Right atrium auricular region (tissue), 2 donors: ENCODE measurements at places on chromosomes 3 and 15. TPM values are rescaled to one million over a fixed set of nuclear protein-coding genes. Genes with fewer than 3 reads are reported as not detected.

- DNase-seq, result no peak
Measured at GRCh38 chr15:47754312-47754711, 37.0 kb downstream of the SEMA6D start.

Gene LRRIQ4
- total RNA-seq, result not detected

DNA sequence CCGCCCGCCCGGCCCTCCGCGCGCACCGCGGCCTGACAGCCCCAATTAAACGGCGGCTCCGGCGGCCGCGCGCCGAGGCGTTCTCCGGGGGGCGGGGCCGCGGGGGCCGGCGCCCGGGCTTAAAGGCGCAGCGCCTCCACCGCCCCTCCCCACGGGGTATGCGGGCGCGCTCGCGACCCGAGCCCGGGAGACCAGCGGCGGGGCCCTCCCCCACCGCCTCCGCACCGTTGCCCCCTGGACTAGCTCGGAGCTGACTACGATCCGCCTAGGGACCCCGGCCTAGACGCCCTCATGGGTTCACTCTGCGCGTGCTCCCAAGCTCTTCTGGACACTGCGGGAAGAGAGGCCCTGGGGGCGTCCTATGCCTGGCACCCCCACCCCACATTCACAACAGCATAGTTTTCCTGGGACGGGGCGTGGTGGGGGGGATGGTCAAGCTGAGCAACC lies at the start of gene DUSP7:
DUSP7 (minus strand) TSS at position 51 of the 447 bp plus-strand sequence. CDS start 205 bp downstream, outside the sequence.
- H3K4me1 ChIP-seq, result no peaks in the 10 kb centered on the region
- peak within 1 kb of the TSS; percentile 95 for H3K27ac ChIP-seq
- H3K27me3 ChIP-seq, result no peaks in the 10 kb centered on the region

GRCh38 chr3:108804966-108805365 lies 17.6 kb upstream of the TRAT1 start:
- H3K36me3 ChIP-seq, result no peaks in the 10 kb centered on the region
- no peaks in the 10 kb centered on the region for H3K4me1 ChIP-seq
- H3K27me3 ChIP-seq, result no peaks in the 10 kb centered on the region
- no peak overlapping the region for H3K27ac ChIP-seq

DNA sequence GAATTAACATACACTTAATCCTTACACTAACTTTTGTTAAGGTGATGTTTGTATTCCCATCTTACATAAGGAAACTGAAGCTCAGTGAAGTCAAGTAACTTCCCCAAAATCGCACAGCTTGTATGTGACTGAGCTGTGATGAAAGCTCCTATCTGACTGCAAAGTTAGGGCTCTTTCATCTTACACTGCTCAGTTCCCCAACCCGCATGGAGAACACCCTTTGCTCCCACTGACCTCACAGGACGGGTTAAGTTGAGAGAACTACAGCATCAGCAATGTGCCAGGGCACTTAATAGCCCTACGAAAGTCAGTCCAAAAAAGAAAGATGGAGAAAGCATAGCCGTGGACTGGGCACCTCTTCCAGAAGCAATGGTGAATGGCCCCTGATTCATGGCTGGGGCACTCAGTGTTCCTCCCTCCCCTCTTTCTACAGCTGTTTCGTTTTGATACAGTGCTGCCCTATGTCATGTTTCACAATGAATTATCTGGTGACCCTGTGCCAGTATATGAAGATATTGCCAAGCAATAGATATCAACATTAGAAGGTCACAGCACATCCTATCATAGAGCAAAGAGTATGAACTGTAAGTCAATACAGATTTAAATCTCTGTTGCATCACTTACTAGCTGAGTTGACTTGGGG lies 38.0 kb downstream of the CADPS start:
- no peaks in the 10 kb centered on the region for H3K27me3 ChIP-seq
- DNase-seq, result no peak
- no peaks in the 10 kb centered on the region for H3K4me1 ChIP-seq

GRCh38 chr3:11769704-11770476 lies 76.8 kb downstream of the TAMM41 start:
- no peak overlapping the region for H3K27ac ChIP-seq
- H3K27me3 ChIP-seq, result no peaks in the 10 kb centered on the region
- H3K36me3 ChIP-seq, result no peaks in the 10 kb centered on the region
- no peak overlapping the region for H3K4me3 ChIP-seq
- no peak for DNase-seq
- peaks cover 10% of the 10 kb centered on the region for H3K4me1 ChIP-seq

- DNase-seq, result no peak
- H3K4me1 ChIP-seq, result no peaks in the 10 kb centered on the region
- no peaks in the 10 kb centered on the region for H3K27me3 ChIP-seq
- H3K27ac ChIP-seq, result no peak overlapping the region
- no peak overlapping the region for H3K4me3 ChIP-seq
Measured at GRCh38 chr3:136675150-136675858, 76.9 kb downstream of the STAG1 start.

DNA sequence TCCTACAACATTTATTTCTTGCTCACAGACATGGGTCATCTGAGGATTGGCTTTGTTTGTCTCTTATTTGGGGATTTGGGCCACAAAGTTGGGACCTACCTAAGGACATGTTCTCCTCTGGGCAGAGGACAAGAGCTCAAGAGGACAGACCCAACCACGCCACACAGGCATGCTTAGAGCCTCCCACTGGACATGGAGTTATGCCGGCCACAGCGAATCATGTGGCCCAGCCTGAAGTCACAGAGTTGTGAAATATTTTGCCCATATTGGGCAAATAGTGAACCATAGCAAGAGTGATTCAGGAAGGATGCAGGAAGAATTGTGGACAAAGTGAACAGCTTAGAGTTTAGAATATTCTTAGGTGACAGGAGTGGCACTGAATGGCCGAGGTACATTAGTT lies 9.9 kb downstream of the TRAK1 start:
- no peaks in the 10 kb centered on the region for H3K27me3 ChIP-seq
- peak; percentile 85 for DNase-seq
- no peaks in the 10 kb centered on the region for H3K36me3 ChIP-seq

Gene LMCD1
- total RNA-seq, result 79.0 TPM

GRCh38 chr15:86079508-86080266 lies at the start of gene AGBL1:
Gene AGBL1 (plus strand): TSS chr15:86079871.
- no peak within 1 kb of the TSS for H3K4me3 ChIP-seq
- DNase-seq, result no peak
- H3K27me3 ChIP-seq, result no peaks in the 10 kb centered on the region
- H3K36me3 ChIP-seq, result no peaks in the 10 kb centered on the region
- H3K27ac ChIP-seq, result no peak within 1 kb of the TSS
- H3K4me1 ChIP-seq, result no peaks in the 10 kb centered on the region

Gene ERC2
- total RNA-seq, result 2.9 TPM

GRCh38 chr3:120601554-120601953 lies 5.4 kb downstream of the NDUFB4 start:
- no peak overlapping the region for H3K27ac ChIP-seq
- H3K36me3 ChIP-seq, result peaks cover 40% of the 10 kb centered on the region
